Fibroblast of skin of abdomen (primary cell): ENCODE measurements at places on chromosomes 5 and 9.

DNA sequence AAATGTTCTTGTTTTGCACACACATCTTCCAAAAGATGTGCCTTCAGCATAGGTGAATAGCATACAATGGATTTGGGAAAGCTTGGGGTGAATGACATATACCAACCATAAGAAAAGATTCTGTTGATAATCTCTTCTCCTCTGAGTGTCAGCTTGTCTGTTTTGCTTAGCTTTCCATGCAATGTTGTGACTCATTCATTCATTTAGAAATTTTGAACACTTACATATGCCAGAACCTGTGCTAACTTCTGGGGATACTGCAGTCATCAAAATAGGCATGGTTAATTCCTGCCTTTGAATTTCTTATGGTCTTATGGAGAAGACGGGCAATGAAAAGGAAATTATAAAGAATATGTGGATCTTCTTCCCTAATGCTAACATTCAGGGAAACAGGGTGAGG, 14.1 kb downstream of the ADRB2 start:
- peak; percentile 14 for DNase-seq

DNA sequence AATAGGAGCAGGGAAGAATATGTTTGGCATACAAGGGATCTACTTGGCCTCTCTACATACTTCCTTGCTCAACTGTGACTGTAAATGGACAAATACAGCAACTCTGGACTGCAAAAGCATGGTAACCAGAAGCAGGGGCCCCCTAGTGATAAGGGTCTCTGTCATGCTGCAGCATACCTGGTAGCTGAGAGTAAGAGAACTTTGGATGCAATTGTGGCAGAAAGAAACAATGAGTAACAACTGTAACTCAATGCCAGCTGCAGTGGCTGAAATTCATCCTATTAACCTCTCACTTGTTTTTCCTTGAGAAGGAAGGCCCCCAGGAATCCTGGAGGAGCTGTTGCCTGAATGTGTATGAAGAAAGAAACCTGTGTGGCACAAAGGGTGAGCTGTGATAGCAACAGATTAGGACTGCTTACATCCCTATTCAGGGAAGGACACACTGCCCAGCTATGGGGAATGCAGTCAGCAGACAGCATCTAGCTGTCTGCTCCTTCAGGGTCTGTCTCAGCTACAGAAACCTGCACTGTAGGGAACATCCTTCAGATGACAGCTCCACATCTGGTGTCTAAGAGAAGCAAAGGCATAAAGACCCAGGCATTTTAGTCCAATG, 468.1 kb upstream of the ACTBL2 start:
- no peak for DNase-seq

DNA sequence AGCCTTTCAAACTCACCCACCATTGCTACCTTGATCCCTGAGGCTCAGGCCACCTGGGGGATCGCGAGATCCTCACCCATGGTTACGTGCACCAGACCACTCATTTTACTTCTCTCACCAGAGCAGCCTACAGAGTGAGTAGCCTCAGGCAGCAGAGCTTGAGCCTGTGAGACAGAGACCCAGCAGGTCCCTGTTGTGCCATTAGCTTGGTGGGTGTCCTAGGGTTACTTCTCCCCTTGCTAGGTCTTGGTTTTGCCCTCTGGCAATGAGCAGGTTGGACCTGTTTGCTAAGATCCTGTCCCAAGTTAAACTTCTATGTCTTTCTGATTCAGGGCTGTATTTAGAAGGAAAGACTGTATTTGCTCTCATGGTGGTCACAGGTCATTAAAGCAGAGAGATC, 21.8 kb downstream of the WHRN start:
- DNase-seq = no peak

- no peak for DNase-seq
These were observed 1.0 kb downstream of the FPGS start for GRCh38 chr9:127803507-127804352.

GRCh38 chr5:143214890-143215289, 188.6 kb downstream of the NR3C1 start:
- DNase-seq = no peak

- DNase-seq = no peak
These were observed 23.1 kb upstream of the MED10 start for GRCh38 chr5:6401410-6401809.

DNA sequence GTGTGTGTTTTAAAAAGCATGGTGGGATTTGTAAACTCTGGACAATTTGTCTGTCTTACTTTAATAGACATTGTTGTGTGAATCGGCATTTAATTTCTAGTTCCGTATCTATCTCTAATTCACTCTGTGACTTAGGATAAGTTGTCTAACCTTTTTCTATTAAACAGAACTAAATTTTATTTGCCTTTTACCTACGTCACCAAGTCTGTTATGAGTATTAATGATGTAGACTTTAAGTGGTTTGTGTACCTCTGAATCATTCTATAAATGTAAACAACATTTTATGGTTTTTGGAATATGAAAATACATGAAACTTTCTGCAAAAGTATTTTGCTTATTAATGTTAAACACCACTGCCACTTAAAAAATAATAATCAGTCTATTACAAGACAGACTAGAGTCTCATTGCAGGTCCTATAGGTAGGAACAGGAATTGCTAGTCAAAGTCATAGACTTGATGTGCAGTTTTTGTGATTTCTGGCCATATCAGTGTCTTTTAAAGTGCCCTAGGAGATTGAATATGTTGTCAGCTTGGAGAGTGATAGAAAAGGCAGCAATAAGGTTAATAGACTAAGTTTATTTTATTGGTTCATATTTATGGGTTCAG, 5.6 kb downstream of the RBM27 start:
- DNase-seq = no peak

GRCh38 chr5:127839496-127840197, 136.5 kb downstream of the CCDC192 start:
- DNase-seq = no peak

GRCh38 chr5:102750151-102750834, 4.8 kb upstream of the PAM start:
- DNase-seq = no peak

DNA sequence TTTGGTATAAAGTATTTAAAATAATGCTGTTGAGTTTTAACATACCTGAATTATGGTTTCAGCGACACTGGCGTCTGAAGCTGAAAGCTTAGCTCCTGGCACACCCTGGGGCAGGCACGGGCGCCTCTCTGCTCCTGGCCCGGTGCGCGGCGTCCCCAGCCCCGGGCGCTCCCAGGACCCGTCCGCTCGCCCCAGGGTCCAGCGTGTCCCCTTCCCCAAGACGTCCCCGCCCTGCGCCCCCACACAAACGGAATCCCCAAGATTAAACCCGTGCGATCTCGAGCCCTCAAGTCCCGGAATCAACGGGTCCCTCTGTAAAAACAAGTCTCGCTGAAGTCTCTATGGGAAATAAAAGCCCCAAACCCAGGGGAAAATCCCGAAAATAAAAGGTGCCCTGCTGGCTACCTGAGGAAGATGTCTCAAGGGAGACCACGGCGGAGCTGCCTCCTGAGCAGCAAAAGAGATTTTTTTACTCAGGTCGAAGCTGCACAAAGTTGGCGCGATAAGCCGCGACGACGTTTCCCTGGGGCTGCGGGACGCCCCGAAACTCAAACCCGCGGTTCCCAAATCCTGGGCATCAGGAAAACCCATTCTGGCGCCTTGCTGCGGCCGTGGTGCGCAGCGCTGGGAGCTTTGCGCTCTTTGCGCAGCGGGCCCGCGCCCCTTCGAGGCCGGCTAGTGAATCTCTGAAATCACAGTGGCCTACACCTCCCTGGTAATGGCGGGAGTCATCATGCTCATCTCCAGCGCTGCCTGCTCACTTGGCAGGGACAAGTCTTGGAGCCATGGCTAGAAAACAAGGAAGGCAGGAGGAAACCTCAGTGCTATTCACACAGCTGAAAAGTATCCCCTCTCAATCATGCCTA, 6.3 kb upstream of the IFNA8 start:
- DNase-seq = peak; percentile 14

GRCh38 chr9:83285445-83286225, 222.7 kb upstream of the RASEF start:
- DNase-seq = no peak

DNA sequence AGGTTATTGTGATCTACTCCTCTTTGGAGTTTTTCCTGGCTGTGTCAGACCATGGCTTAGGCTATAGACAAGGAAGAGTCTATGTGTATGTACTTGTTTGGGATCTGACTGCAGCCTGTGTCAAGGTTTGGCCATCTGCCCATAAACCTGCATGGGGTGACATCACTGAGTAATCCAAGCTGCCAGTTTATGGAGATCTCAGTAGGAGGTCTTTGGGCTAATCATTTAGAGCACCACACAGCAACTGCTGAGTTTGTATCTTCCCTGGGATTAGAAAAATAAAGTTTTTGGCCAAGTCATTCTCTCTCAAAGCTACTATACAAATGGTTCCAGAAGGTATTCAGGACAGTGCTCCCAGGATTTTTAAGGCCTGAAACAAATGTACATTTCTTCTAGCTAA, 65.5 kb upstream of the HSPB3 start:
- DNase-seq = peak; percentile 95

- no peak for DNase-seq
These were observed 213.4 kb downstream of the PTTG1 start for GRCh38 chr5:160635046-160635445.

- no peak for DNase-seq
These were observed 27.7 kb downstream of the PIK3R1 start for GRCh38 chr5:68243251-68243650.

DNA sequence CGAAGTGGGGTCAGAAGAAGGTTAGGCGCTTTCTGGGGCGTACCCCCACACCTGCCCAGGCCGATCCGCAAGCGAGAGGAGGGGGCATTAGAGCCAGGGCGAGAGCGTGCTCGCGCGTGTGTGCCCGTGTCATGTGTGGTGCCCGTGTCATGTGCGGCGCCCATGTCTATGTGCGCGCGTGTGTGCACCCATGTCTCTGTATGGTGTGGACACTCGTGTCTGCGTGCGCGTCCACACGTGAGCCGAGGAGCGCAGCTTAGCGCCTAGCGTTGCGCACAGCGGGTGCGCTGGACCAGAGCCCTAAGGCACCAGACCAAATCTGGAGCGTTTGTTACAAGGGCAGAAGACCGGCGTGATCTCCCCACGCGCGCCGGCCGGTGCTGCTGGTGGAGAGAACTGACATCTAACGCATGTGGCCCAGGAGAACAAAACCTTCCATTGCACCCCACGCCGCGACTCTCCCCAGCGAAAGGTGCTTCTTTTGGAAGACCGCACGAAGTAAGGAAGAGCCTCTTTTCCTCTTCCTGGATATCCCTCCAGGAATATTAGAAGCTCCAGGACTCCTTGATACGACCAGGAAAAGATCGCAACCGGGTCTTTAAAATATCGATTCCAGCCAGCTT, 644 bp downstream of the NIM1K start:
- DNase-seq = peak; percentile 19
